ENCODE measurements at places on chromosomes 2 and 18.
A peak's percentile ranks its signal among the peaks of the same experiment; 100 is the strongest.

- DNase-seq = peak; percentile 11
Measured at GRCh38 chr2:157339965-157340655, 14.5 kb upstream of the ERMN start.

GRCh38 chr2:108594132-108594981, 60.1 kb downstream of the LIMS1 start:
- peak; percentile 76 for DNase-seq

- peak; percentile 69 for DNase-seq
Measured at GRCh38 chr2:27956888-27957287, 66.4 kb downstream of the BABAM2 start.

- DNase-seq = no peak
Measured at GRCh38 chr2:109265369-109265768, 136.4 kb downstream of the SH3RF3 start.

DNA sequence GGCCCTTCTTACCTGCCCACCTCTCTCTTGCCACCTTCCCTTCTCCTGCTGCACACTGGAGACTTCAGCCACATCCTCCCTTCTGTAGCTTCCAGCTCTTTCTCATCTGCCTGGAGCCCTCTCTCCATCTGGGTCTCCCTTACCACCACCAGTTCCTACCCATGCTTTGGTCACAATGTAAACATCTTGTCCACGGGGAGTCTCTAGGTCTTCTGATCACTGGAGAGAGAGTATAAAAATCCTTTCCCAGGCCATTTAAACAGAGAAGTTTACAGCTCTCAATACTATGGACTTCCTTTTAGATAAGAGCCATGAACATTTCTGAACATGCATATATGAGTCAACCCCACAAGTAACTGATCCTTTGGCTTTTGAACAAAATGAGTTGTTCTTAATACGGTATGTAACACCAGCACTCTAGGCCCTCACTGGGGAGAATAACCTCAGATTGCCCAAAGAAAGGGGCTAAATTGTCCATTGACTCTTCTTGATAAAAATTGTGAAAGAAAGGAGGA, 5.8 kb downstream of the ARHGAP25 start:
- DNase-seq = no peak

Data from GM04503 (cell line).